H1 (cell line): ENCODE measurements at places on chromosomes 13 and 19.

DNA sequence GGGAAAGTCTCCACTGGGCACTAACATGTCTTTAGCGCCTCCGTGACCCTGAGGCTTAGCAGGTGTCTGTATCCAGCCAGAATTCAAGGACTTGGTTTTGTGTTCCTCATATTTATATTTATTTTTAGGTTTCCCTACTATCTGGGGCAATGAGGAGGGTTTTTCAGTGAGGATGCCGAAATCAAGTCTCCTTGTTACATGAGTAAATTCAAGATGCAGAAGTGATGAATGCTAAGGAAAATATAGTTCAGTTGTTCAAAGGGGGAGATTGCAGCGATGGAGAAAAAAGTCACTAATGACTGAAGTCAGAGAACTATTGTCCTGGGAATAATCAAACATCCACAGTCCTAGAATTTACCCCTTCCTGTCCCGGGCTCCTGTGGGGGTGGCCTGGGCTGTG, 791 bp upstream of the ADGRE2 start:
- no peak for DNase-seq

DNA sequence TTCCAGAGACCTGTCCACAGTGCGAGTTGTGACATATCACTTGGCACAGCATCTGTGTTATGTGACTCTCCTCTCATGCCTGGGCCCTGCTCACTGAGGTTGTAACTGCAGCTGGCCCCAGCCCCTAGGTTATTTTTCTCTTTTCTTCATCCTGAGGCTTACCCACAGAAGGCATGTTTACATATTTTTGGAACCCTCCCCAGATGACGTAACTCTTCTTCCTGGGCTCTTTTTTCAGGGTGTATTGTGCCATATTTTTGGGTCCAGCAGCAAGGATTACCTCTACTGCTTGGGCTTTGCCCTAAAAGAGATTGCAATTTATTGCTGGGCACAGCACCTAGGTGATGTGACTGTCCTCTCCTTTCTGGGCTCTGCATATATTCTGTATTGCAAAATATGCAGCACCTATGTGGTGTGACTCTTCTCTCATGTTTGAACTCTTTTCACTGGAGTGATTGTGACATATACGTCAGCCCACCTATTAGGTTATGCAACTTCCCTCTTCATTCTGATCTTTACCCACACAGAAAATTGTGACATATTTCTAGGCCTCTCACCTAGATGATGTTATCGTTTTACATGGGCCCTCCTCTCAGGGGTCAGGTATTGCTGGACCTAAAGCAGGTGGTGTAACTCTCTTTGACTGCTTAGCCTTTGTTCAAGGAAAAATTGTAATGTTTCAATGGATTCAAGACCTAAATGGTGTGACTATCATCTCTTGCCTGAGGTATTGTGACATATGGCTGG, 64.5 kb upstream of the ZNF724 start:
- no peak for DNase-seq

DNA sequence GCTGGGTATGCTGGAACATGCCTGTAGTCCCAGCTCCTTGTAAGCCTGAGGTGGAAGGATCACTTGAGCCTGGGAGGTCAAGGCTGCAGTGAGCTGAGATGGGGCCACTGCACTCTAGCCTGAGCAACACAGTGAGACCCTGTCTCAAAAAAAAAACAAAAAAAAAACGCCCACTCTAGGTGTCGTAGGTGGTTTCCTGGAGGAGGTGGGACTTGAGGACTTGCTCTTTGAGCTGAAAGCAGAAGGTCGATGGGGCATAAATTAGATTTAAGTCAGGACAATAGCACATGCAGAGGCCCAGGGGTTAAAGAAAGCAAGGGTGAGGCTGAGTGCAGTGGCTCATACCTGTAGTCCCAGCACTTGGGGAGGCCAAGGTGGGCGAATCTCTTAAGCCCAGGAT, 12.9 kb upstream of the ILF3 start:
- no peak for DNase-seq

- DNase-seq = no peak
Observed at GRCh38 chr19:51821456-51821855, 26.5 kb downstream of the FPR3 start.

DNA sequence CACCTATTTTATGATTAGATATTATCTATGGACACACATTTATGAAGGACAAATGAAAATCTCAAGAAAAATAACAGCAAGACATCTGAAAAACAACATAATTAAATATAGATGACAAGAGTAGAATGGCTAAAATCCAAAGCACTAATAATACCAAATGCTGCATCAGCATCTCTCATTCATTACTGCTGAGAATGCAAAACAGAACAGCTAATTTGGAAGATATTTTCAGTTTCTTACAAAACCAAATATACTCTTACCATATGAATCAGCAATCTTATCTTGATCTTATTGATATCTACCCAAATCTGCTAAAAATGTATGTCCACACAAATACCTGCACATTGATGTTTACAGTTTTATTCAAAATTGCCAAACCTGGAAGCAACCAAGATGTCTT, 829.1 kb upstream of the MIR17HG start:
- no peak for DNase-seq

GRCh38 chr13:99977334-99977911, 4.2 kb upstream of the ZIC2 start:
- DNase-seq = peak; percentile 43

DNA sequence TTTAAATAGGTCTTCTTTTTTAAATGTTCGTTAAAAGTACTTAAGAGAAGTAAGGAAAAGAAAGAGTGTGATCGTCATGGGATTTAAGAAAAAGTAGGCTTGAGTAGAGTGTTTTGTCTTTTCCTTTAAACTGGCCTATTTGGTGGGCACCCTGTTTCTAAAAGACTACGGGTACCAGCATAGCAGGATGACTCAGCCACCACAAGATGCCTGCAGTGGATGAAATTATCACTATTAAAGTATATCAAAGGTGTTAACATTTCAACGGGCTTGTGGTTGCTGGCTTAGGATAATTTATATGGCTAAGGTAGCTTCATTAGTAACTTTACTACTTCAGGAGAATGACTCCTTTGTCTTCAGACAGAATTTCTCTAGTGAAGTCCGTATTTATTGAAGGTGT, 112.6 kb downstream of the STARD13 start:
- DNase-seq = no peak

- DNase-seq = no peak
Observed at GRCh38 chr13:98032168-98032567, 78.7 kb downstream of the IPO5 start.

- no peak for DNase-seq
Observed at GRCh38 chr19:11541238-11541637, 2.6 kb downstream of the CNN1 start.

GRCh38 chr13:84129966-84130365, 247.7 kb upstream of the SLITRK1 start:
- DNase-seq = no peak

DNA sequence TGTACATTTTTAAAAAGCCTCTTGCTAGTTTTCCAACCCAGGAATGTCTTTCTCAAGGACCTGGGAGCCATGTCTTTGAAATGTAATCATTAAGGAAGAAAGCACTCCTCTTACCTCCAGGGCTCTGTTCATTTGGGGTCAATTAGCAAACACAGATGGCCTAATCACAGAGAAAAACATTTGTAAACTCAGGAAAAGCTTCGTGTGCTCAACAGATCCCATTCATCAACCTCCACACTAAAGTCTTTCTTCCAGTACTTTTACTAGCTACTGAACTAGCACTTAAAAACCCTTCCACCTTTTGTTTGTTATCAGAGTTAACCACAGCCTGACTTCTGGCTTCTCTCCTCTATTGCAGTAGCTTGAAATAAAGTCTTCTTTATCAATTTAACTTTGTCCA, 441.4 kb downstream of the PCDH20 start:
- no peak for DNase-seq

DNA sequence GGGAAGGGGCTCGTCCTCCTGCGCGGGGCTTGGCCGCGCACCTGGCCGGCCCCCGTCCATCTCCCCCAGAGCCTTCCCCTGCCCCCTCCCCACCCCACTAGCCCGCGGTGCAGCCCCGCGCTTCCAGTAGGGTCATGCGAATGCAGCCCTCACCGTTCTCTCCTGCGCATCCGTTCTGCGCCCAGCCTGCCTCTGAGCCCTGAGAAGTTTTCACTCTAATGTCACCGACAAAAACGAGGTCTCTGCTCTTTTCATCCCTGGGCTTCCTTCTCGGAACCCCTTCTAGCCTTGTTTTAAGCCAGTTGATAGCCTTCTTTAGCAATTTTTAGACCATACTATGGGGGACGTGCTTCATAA, 97.4 kb downstream of the ATP8A2 start:
- DNase-seq = no peak

GRCh38 chr13:66745307-66745706, 484.8 kb downstream of the PCDH9 start:
- DNase-seq = no peak

DNA sequence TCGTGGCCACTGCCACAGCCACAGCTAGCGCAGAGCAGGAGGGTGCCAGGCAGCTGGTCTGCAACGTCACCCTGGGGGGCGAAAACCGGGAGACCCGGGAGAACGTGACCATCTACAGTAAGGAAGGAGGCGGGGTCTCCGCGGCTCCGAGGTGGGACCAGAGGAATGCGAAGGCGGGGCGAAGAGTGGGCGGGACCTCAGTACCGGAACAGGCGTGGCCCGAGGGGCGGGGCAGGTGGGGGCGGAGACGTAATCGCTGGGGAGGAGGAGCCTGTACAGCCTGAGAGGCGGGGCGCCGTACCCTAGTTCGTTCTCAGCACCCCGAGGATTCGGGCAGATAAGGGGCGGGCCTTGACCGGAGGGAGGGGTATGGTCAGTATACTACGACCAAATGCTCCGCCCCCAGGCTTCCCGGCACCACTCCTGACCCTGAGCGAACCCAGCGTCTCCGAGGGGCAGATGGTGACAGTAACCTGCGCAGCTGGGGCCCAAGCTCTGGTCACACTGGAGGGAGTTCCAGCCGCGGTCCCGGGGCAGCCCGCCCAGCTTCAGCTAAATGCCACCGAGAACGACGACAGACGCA, 2.5 kb downstream of the ICAM5 start:
- peak; percentile 100 for DNase-seq

DNA sequence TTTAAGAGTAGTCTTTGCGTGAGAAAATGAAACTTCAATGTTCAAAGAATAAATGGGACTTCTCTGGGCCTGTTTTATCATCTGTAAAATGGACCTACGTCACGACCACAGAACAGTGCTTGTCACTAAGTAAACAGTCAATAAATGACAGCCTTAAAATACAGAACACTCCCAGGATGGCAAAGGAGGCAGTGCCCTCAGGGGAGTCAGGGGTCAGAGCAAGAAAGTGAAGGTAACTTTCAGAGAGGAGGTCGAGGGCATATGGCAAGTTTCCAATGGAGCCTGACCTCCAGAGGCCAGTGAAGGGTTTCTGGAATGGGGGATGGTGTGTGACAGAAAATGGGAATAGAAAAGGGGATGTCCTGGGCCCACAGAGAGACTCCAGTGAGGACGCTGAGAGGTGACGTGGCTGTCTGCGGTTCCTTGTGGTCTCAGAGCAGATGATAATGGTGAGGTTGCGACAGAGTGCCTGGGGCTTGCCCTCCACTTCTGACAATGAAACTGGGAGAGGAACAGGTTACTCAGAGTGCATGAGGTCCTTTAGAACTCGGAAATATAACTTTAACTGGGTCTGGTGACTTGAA, 91.8 kb downstream of the UBL3 start:
- no peak for DNase-seq

DNA sequence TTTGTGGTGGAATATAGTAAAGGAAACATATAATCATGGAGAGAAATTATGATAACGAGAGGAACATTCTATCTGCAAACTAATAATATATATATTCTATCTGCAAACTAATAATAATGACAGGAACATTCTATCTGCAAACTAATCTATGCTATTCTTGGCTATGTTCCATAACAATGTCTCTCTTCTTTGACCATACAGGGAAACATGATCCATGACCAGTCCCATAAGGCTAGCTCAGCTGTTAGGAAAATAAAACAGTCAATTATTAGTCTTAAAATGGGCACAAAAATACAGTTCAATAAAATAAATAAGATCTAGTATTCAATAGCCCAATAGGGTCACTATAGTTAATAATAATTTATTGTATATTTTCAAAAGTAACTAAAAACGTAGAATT, 707.8 kb upstream of the PCDH20 start:
- no peak for DNase-seq

- DNase-seq = no peak
Observed at GRCh38 chr19:53868892-53869804, 1.5 kb downstream of the MYADM start.

- no peak for DNase-seq
Observed at GRCh38 chr19:14440049-14440448, 6.9 kb downstream of the PKN1 start.

DNA sequence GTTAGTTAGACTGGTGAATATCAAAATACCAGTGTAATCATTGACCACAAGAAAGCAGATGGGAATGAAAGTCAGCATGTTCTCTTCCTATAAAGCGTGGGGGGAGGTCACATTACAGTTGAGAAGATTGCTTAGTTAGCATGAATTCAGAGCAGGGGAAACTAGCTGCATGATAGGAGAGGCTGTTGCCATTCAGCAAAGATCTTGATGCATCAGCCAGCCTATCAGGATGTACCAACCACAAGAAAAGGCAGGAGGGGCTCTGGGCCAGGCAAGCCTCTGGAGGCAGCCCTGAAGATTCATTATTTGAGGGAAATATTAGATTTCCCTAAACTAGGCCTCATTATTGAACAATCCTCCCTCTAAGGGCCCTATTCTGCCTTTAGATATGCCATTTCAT, 5.0 kb upstream of the MTMR6 start:
- no peak for DNase-seq

- DNase-seq = no peak
Observed at GRCh38 chr13:42762251-42762650, 19.1 kb upstream of the FAM216B start.

GRCh38 chr19:47427241-47428176, 8.2 kb upstream of the MEIS3 start:
- DNase-seq = peak; percentile 78

- DNase-seq = no peak
Observed at GRCh38 chr19:21626924-21627697, 121.7 kb downstream of the ZNF429 start.

DNA sequence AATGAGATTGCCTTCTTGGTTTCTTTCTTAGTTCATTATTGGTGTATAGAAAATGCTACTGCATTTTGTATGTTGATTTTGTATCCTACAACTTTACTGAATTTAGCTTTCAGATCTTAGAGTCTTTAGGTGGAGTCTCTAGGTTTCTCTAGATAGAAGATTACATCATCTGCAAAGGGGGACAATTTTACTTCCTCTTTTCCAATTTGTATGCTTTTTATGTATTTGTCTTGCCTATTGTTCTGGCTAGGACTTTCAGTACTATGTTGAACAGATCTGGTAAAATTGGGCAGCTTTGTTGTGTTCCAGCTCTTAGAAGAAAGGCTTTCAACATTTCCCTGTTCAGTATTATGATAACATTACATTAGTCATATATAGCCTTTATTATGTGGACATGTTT, 101.0 kb upstream of the SPRY2 start:
- no peak for DNase-seq

DNA sequence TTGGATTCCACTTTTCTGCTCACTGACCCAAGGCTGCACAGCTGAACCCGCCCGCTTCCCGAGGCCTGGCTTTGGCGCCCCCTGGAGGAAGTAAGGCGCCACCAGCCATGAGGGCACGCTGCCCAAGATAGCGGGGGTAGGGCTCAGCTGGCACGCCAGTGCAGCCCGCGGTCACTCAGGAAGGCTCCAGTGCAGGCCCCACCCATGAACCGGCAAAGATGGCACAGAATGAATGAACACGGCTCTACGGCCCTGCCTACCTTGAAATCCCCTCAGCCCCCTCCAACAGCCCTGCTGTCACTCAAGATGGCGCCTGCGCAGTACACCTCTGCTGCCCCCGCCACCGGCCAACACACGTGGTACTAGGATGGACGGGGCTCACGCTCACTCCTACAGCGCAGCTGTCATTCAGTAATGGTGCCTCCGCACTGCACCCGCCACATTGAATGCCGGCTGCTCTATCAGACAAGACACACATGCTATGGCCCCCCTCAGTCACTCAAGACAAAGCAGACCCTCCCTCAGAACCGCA, 3.0 kb downstream of the PEG3 start:
- DNase-seq = no peak
